ENCODE measurements at places on chromosomes 4 and X.
A peak's percentile ranks its signal among the peaks of the same experiment; 100 is the strongest.

GRCh38 chr4:108169664-108170063 is 932 bp upstream of the LEF1 start:
- no peak for DNase-seq

GRCh38 chr4:150001815-150002214 is 76.4 kb upstream of the DCLK2 start:
- no peak for DNase-seq

- DNase-seq, result no peak
These were observed 33.5 kb downstream of the CTBP1 start for GRCh38 chr4:1215141-1216075.

GRCh38 chr4:29861307-29861706 is 858.9 kb upstream of the PCDH7 start:
- DNase-seq, result no peak

DNA sequence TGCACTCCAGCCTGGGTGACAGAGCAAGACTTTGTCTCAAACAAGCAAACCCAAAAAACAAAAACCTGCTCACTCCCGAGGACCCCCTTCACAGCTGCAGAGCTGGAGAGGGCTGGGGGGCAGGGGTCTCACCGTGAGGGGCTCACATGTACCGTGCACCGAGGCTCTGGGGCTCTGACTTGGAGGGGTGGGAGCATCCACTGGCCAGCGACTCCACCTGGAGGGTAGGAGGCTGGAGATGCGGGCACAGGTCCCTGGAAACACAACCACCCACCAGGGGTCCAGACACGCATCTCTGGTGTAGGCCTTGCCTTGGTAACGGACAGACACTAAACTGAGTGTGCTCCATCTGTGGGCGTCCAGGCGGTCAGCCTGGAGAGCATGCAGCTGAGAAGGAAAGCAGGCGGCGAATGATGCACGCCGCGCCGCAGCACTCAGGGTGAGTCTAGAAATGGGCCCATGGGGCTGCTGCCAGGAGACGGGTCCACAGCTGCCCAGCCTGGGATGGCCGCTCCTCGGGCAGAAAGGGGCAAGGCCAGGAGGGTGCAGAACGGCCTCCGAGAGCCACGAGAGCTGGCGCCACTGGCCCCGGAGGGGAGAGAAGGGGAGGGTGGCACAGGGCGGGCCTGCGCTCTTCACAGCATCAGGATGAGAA is 26.1 kb downstream of the PPP2R3B start:
- no peak for DNase-seq

DNA sequence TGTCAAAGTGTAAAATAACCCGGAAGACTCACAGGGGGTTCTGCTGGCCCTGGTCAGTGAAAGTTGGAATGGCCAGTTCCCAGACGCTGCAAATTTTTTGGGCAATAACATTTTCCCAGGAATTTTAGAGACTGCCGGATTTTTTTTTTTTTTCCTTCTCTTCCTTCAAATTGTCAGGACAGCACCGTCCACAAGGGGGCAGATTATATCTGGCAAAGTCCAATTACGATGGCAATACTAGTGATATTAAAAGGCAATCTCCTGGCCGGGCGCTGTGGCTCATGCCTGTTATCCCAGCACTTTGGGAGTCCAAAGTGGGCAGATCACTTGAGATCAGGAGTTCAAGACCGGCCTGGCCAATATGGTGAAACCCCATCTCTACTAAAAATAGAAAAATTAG is 20.5 kb downstream of the SLC25A5 start:
- DNase-seq, result peak; percentile 8

Data from activated CD8-positive, alpha-beta memory T cell treated with anti-CD3 and anti-CD28 coated beads for 1 hour (primary cell).